NCI-H446 (cell line): ENCODE measurements at places on chromosomes 13 and 19.

- DNase-seq: peak; percentile 28
These were observed 1.1 kb downstream of the ISYNA1 start for GRCh38 chr19:18436671-18437490.

DNA sequence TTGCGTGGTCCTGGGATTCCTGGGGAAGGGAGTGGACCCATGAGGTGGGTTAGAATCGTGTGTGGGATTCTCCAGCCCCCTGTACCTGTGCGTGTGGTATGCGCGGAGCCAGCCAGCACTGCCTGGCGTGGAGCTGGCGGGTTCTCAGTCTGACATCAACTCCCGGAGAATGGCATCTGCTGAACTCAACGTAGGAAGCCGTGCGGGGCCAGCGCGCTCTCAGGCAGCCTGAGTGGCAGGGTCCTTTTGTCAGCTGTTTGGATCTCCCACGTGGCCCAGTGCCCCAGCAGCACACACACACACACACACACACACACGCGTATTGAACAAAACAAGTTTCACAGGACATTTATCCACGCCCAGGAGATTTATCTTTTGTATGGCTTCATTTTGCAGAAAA lies 28.1 kb downstream of the ATP4B start:
- DNase-seq: no peak

DNA sequence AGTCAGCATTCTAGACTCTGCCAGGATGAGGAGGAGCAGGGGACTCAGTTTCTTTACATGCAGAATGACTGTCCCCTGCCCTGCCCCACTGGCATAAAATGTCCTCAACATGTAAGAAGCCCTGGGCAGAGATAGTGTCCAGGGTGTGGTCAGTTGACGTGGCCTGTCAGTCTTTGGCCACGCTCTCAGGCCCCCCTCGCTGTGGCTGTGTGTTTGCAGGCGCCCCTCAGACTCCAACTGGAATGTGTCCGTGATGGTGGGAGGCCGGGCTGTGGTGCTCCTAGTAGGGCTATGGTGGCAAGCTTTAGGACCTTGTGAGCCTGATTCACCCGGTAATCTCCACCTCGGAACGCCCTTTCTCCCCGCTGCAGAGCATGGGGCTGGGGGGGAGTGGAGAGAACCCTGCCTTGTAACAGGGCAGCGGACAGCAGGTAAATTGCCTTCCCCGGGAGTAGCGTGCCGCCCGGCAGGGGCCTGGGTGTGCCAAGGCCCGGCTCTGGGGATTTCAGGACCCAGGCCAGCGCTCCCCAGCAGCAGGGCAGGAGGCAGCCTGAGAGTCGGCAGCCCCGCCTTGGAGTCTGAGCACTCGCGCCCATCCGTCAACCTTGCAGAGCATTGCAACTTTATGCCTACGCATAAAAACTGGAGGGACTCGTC lies 62.3 kb downstream of the CHST8 start:
- no peak for DNase-seq

- DNase-seq: no peak
These were observed 412.5 kb downstream of the DACH1 start for GRCh38 chr13:71454509-71454908.

- DNase-seq: no peak
These were observed 93.3 kb downstream of the PIBF1 start for GRCh38 chr13:72875233-72875632.

DNA sequence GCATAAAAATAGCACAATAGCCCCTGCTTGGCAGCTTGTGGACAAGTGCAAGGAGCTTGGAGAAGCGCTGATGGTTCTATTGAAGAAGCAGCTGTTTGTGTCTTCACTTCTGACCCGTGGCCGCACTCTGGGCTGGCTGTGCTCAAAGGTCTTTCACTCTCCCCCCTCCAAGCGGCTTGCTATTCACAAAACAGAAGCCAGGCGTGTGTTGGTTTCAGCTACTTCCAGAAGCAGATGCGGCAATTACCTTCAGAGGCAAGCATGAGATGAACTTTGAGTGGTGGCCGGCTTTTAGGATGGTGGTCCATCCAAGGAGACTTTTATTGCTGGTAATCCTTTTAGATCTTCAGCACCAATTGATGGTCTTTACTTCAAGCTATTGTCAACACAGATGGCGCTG lies 188.5 kb upstream of the ARGLU1 start:
- DNase-seq: no peak
